ENCODE measurements at places on chromosomes 12 and 14.

DNA sequence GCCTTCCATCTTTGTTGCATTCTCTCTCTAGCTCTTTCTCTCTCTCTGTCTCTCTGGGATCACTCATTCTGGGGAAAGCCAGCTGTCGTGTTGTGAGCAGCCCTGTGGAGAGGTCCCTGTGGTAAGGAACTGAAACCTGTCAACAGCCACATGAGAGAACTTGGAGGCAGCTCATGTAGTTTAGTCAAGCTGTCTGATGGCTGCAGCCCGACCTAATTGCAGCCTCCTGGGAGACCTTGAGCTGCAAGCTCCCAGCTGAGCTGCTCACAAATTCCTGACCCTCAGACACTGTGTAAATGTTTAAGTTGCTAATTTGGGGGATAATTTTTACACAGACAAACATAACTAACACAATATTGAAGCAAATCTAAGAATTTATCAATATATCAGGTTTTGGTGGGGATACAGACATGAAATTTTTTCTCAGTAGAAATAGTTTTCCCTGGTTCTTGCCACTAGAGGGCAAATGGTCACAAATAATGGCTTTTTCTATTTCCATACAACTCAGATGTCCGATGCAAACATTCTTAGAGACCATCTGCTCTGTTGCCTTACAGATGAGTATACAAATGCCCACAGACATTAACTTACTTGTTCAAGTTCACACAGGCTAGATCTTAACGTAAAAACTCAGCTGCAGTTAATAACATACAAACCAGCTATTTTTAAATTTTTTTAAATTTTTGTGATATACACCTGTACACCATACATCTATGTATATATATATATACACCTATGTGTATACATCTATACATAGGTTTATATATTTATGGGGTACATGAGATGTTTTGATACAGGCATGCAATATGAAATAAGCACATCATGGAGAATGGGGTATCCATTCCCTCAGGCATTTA, 15.5 kb upstream of the KRR1 start:
- no peak for DNase-seq

DNA sequence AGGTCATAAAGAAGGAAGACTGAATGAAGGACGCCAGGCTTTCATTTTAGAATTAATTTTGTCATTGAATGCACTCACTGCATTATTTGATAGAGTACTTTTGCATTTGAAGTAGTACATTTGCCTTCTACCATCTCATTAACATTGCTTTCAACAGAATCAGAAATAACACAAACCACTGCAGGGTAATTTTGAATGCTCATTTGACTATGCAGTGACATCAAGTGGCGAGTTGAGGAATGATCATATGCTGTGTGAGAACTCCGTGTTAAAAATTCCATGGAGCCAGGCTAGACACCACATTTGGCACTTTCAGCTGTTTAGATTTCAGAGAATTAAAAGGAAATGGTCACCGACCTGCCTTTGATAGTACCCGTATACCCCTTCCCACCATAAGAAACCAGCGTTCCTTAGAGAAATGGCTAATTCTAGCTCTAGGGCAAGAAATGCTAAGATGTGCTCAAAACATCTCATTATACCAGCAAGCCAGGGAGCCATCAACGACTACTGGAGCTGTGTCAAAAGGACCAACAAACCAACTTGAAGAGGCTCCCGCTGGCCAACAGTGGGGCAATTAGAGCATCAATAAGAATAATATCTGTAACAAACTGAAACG, 16.5 kb downstream of the HEBP1 start:
- DNase-seq: no peak

DNA sequence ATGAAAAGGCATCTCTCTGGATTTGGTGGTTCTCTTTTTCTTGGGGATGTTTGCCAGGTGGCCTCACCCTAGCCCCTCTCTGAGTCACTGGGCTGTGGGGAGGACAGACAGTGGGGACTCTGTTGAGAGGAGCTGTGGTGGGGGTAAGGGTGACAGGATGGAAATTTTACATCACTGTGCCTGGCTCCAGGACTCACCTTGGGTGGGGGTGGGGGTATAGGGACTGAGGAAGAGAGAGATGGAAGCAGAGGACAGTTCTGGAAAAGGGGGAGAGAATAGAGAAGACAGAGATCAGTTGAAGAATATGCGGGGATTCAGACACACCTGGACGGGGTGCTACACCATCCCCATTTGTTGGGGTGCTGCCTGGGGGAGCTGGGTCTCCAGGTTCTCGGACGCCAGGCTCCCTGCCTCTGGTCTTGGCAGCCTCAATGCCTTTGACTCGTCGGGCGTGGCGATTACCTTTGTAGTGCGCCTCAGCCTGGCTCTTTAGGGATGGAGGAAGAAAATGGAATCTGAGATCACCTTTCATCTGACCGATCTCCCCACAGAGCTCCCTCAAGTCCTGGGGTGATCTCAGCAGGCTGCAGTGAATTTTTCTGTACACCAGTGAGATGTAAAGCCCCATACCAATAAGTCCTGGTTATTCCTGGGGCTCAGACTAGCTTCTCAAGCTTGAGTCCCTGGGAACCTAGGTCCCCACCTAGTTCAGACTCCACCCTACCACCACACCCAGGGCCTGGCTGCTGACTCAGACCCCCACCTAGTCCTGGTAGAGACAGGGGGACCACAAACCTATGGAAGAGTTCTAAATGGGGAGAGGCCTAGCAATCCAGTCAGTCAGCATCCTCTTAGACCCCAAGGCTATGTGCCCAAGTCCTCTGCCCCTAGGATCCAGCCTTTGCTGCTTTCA, 9.6 kb upstream of the GPR84 start:
- no peak for DNase-seq

DNA sequence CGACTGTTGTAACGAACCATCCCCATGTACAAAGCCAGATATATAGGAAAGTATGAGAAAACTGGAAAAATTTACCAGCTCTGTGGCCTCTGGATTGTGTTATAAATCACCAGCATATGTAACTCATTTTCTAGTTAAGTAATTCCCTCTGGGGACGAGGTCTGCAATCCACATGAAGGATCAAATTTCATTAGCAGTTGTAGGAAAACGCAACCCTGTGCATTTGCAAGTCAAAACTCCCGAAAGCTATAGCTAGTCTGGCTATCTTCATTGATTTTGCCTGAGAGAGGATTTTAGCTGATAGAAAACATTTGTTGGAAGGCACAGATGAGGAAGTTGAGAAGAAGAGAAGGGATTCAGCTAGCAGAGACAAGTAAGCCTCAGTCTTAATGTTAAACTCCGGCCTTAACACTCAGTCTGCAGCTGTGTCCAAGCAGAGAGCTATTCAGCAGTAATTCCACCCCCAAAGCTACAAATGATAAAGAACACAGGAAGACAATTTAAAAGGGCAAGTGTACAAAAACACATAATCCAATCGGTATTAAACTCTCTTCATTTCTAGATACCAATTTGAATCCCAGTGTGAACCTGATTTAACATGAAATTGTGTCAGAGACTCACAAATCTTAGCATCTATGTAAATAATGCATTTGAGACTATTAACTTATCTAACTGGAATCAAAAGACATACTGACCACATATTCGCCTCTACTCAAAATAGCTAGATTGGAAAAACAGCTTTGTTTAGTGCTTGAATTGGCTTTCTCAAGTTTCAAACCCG, 54.2 kb upstream of the CERS5 start:
- DNase-seq: no peak

- DNase-seq: no peak
These were observed 425.8 kb downstream of the NPAS3 start for GRCh38 chr14:33364466-33364865.

DNA sequence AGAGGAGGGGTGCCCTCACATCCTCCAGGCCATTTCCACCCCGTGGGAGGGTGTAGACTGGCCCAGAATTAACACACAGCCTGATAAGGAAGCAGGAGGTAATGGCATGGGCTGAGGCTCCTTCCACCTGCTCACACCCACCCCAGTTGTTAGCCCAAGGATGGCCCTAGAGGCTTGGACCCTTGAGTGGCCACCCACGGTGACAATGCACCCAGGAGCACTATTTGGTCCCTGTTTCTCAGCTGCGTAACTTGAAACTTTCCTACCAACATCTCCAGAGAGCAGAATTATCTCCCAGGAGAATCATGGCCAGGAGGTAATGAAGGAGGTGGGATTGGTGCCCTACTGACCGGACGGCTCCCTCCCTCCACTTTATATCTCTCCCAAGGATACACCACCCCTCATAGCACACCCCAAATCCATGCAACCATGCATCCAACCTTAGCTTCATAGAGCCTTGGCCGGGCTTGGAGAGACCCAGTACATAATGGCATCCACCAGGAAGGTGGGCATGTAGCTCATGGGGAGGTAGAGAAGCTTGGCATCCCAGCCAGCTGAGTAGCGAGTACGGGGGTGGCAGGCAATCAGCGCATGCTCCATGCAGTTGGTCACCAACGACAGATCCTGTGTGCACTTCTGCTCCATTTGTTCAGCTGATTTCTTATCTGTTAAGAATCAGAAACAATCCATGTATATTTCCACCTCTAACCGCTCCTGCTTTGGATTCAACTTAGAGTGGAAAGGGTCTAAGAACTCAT, 5.6 kb downstream of the RDH16 start:
- no peak for DNase-seq

- no peak for DNase-seq
These were observed 12.2 kb downstream of the TBX3 start for GRCh38 chr12:114671443-114672411.

- peak; percentile 83 for DNase-seq
These were observed at the start of gene EGLN3 for GRCh38 chr14:33950320-33951182. TSS of gene EGLN3 (minus strand) at chr14:33951074. CDS start at chr14:33950752, 322 bp downstream.

GRCh38 chr12:11780521-11781101, 131.1 kb downstream of the ETV6 start:
- DNase-seq: peak; percentile 33

GRCh38 chr14:59320763-59321625, 132.5 kb downstream of the DAAM1 start:
- no peak for DNase-seq

DNA sequence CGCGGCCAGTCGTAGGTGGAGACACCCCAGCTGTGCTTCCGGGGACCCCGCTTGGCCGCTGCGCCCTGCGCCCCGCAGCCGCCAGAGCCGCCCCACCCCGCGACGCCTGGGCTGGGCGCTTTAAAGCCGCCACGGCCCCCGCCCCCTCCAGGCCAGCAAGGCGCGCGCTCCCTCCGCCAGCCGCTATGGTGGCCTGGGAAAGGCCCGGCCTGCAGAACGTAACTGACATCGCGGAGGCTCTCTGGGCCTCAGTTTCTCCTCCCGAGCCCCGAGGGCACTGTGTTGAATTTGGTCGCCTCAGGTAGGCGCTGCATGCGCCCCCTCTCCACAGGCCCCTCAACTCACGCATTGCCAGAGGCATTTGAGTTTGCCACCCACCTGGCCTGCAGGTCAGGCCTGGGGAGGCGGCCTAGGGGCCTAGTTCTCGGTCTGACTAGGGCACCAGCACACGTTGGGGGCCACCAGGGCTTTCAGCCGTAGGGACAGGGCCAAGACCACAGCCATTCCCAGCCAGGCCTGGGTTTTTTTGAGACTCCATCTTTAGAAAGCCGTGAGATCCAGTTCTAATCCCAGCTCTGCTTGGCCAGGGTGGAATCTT, at the start of gene NGB:
TSS of gene NGB (minus strand) at position 94 of the 598 bp plus-strand sequence. CDS start 269 bp downstream, outside the sequence.
- no peak for DNase-seq

GRCh38 chr12:114269153-114269552, 136.8 kb downstream of the TBX5 start:
- no peak for DNase-seq

- no peak for DNase-seq
These were observed 74.3 kb downstream of the IGF1 start for GRCh38 chr12:102406033-102406584.

DNA sequence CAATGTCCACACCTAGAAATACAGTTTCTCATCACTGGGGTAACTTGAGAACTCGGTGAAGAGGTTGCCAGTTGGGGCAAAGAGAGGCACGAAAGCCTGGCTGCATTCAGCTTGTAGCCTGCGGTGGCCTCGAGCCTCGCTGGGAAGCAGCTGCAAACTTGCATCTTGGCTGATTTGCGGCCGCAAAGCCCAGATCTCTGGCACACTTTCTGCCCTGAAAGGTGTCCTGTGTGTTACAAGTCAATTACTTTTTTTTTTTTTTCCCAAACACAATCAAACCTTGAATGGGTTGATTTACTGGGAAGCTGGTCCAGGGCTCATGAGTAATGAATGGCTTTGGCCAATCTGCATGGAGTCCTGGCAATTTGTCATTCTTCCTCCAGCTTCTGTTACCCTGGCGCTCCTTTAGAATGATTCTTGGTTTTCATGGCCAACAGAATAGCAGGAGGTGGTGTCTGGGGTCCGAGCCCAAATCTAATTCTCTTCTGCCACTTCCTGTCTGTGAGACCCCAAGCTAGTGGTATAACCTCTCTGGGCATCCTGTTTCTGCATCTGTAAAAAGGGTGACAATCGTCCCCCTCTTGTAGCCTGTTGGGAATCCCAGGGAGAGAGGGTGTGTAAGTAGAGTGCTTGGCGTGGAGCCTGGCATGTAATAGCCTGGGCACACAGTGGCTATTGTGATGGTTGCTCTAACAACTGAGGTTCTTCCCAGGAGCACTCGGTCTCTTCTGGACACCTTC, 6.7 kb downstream of the BCL7A start:
- DNase-seq: no peak

- DNase-seq: no peak
These were observed 51.6 kb downstream of the CAND1 start for GRCh38 chr12:67320614-67321295.

- DNase-seq: no peak
These were observed 88.9 kb downstream of the ACSS3 start for GRCh38 chr12:81166790-81167189.

DNA sequence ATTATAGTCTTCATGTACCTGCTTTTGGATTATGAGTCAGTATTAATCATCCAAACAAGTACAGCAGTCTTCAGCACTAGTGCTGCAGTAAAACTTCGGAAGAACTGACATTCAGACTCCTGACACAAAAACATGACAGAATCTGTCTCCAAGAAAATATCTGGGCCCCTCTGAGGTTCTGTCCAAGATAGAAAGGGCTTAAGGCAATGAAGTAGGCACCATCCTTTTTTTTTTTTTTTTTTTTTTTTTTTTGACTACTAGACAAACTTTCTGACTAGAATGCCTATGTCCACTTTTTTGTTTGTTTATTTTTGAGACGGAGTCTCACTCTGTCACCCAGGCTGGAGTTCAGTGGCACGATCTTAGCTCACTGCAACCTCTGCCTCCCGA, 112.5 kb downstream of the MED13L start:
- DNase-seq: no peak

GRCh38 chr14:51908086-51908485, 47.7 kb downstream of the GNG2 start:
- DNase-seq: no peak

GRCh38 chr14:65703521-65703920, 291.0 kb downstream of the FUT8 start:
- no peak for DNase-seq

DNA sequence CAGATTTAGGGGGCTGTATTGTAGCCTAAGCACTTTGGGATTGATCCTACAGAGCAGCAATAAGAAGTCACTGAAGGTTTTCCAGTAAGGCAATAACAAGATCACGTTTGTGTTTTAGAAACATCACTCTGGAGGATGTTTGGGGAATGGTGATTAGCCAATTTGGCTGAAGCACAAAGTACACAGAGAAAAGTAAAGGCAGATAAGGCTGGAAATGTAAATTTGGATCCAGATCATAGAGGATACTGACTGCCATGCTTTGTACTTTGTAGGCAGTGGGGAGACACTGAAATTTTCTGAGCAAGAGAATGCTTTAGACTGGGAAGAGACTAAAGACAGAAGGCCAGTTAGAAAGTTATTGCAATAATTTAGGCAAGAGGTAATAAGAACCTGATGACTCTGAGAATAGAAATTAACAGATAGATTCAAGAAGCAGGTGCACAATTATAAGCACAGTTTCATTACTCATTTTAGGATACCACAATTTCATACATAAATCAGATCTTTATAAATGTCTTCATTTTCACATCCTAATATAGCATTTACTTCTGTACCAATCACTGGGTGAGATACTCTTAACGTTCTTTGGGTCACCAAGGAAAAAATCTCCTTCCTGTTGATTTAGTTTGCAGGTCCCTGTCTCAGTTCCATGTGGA, 314.5 kb upstream of the GARIN6 start:
- DNase-seq: no peak
